ENCODE measurements at places on chromosomes 7 and 10.

- no peak for DNase-seq
Measured at GRCh38 chr10:48384699-48384982, 78.2 kb downstream of the MAPK8 start.

- DNase-seq: no peak
Measured at GRCh38 chr7:98086281-98086718, 20.4 kb upstream of the LMTK2 start.

DNA sequence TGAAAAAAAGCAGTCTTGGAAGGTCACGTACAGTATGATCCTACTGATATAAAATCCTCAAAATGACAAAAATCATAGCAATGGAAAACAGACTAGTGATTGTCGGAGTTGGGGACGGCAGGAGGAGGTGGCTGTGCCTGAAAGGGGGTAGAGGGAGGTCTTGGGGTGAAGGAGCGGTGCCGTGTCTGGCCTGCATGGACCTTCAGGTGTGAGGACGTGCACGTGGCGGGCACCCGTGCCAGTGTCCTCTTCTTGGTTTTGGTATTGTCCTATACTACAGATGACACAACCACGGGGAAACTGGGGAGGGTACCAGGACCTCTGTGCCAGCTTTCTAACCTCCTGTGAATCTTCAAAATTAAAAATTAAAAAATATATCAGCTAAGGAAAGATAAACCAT is 73.0 kb downstream of the COBL start:
- no peak for DNase-seq

DNA sequence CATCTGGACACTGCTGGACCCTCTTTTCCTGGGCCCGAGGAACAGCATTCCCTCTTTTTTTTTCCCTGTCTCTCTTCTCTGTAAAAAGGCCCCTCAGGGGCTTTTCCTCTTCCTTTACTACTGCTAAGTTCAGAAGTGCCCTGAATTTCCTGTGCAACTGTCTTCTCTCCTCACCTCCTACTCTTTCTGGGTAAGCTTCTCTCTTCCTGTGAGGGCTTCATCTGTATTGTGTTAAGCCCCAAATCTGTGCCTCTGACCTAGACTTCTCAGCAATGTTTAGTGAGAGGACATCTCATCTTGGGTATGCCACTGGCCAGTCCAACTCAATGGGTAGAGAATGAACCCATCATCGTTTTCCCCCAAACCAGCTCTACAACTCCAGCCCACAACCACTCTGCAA is 174.2 kb downstream of the PTEN start:
- no peak for DNase-seq

All from activated CD4-positive, alpha-beta T cell treated with anti-CD3 and anti-CD28 coated beads for 24 hours (primary cell).